ENCODE measurements at places on chromosomes 7 and 10.

DNA sequence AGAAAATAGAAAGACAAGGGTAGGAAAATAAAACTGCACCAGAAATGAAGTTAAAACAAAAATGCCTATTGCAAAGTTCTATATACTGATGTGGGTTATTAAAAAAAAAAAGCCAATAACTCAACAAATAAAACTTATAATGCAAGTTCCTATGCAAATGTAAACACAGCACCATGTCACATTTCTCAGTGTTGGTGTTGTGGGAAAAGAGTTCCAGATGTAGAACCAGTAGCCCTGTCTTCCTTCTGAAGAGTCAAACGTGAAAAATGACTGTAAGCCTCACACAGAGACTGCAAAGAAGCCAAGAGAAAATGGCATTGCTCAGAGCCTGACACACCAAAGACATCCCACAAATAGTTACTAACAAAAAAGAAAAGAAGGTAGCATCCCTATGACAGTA is 10.1 kb downstream of the PON2 start:
- DNase-seq, result no peak

DNA sequence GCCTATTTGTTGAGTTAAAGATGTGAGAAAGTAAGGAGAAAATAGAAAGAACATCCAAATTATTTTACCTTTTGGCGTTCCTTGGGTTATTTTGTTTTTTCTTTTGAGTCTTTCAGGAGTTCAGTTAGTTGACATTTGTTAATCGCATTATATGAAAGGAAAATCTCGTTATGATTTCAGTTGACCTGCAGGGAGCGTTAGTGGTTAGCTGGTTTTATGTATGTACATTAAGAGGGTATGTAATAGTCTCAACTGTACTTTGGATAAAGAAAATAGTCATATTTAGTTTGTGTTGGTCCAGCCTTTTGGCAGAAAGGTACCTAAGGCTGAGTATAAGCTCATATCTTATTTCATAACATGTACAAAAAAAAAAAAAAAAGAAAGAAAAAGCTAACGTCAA is 4.0 kb downstream of the BMPER start:
- no peak for DNase-seq

DNA sequence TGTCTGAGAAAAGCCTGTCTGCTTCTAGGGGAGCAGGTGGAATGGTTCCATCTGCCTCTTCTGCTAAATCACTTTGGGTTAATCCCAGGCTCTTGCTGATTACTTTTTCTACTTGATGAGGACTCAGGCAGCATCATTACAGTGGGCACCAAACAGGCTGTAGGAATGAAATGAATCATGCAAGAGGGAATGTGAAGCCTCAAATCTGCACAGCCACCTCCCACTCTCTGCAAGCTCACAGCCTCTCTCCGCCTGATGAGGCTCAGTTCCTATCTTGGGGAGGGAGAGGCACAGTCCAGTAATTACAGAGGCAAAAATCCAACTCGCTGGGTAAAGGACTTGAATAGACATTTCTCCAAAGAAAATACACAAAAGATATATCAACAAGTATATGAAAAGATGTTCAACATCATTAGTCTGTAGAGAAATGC is 34.0 kb downstream of the HSPA12A start:
- DNase-seq, result no peak

GRCh38 chr10:117535298-117536071 is 7.1 kb upstream of the EMX2 start:
- no peak for DNase-seq

GRCh38 chr7:99730238-99730810 is 4.7 kb downstream of the CYP3A7 start:
- no peak for DNase-seq

DNA sequence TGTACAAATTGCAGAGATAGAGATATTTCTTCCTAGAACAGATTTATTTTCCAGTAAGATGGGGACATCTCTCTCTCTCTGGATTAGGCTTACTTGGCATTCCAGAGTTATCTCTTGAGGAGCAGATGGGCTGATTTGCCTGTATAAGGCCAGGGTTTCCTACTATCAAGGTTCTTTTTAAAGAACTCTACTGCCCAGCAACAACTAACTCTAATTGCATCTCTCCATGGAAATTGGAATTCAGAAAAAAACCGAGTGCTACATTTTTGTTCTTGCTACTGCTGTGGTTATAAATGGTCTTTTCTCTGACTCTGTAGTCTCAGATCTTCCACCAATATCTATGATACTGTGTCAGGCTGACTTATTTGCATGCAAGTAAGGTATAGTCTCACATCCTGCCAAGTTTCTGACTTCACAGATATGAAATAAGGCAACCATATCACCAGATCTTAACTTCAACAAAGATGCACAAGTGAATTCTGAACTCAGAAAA is 161.1 kb downstream of the CRPPA start:
- DNase-seq, result no peak

- DNase-seq, result no peak
These were observed 457.0 kb downstream of the DPP6 start for GRCh38 chr7:154509192-154509591.

DNA sequence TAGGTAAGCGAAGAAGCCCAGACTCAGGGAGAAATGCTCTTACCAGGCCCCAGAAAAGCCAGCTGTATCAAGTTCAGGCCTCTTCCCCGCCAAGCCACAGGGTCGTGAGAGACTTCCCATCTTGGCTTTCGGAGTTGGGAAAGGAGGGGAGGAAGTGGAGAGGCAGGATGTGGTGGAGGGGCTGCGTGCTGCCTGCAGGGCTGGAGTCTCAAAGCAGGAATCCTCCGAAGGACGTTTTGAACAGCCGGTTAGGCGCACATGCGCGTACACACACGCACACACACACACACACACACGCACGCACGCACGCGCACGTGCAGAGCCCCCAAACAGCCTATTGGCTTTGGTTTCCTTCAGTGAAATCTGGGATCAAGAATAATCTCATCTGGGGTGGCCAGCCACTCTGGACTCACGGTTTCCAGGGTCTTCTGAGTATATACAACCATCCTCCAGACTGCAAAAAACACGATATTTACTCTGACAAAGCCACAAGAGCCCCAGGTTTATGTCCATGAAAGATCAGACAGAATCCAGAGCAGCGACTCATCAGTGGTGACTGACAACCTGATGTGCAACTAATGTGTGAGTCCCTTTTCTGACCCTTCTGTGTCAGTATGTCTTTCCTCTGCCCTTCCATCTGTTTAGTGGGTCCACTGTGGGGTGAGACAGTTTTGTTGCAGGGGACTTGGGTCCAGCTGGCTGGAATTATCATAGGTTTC is 115.0 kb upstream of the ZNF438 start:
- DNase-seq, result no peak

GRCh38 chr7:144113651-144114050 is 4.3 kb downstream of the OR2A2 start:
- DNase-seq, result no peak

DNA sequence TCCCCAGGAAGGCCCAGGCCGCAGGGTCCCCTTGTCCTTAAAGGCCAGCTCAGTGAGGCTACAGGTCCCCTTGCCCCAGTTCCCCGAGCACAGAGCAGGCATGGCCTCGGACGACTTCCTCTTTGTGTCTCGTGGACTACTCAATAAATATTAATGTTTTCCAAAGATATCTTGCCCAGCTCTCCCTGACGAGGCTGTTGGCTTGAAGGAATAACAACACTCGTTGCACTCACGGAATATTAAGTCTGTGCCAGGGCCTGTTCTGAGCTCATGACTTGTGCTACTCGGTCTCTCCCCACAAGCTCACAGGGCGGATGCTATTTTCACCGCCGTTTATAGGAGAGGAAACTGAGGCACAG is 68.2 kb downstream of the CUX1 start:
- no peak for DNase-seq
